HFFc6 (cell line): ENCODE measurements at places on chromosomes 13 and 19.

DNA sequence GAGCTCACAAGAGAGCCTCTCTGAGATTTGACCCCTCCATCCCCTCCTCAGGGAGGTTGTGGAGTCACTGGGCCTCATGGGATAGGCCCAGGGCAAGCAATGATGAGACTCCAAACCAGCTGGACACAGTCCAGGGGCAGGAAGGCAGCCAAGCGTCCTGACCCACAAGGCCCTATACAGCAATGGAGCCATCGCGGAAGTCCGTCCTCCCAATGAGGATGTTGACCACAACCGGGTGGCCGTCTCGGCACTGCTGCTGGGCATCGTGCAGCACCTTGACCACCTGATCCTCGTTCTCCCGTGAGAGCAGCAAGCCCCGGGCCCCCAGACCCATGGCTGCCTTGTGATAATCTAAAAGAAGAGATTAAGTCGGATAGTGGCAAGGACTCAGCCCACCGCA is 7.9 kb downstream of the SYDE1 start:
- DNase-seq, result peak; percentile 42

DNA sequence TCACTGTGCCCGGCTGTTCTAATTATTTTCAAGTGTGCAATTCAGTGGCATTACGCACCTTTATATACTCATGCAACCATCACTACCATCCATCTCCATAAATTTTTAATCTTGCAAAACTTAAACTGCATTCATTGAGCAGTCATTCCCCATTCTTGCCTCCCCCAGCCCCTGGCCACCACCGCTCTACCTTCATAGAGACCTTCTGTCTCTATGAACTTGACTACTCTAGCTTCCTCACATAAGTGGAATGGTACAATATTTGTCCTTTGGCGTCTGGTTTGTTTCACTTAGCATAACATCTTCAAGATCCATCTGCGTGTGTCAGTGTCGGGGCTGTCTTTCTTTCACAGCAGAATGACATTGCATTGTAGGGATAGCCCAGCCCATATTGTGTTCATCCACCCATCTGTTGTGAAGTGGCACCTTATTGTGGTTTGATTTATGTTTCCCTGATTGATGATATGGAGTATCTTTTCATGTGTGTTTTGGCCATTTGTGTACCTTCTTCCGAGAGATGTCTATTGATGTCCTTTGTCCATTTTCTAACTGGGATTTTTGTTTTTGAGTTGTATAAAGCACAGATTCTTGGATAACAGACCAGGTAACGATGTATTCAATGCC is 64.8 kb upstream of the FLT1 start:
- DNase-seq, result no peak

GRCh38 chr13:97188207-97188606 is 33.9 kb upstream of the MBNL2 start:
- DNase-seq, result no peak

- no peak for DNase-seq
These were observed at the start of gene LTBP4 for GRCh38 chr19:40601134-40601974. Gene LTBP4 (plus strand): TSS chr19:40601369. CDS start chr19:40601388, 19 bp downstream.

DNA sequence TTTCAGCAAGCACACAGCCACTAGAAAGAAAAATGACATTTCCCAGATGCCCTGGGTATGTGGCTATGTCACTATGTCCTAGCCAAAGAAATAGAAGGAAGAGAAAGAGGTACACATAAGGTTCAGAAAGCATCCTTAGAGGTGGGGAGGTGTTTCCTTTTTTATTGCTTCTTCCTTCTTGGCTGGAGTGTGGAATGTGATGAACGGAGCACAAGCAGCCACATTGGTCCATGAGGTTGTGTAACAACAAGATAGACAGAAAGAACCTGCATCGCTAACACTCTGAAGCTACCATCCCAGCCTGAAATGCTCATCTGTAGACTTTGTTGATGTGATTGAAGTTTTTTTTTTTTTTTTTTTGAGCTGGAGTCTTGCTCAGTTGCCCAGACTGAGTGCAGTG is 6.7 kb downstream of the SLC25A23 start:
- DNase-seq, result no peak

DNA sequence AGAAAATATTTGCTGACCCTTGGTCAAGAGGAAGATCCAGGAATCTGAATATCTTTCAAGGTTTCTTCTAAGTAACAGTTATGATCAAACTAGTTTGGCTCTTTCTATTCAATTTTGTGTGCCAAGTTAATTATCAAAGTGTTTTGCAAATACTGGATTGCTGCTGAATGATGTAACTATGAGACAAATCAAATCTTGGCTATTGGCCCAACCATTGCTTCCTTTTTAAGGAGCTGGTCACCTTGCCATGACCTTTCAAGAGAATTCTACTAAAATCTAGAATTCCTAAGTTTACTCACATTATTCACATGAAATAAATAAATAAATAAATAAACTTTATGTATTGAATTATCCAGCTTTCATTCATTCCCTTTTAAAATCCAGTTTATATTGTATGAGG is 371.8 kb downstream of the SLITRK6 start:
- DNase-seq, result no peak

- DNase-seq, result no peak
These were observed 18.4 kb downstream of the C2CD4C start for GRCh38 chr19:390386-391206.

GRCh38 chr19:34475026-34475974 is 6.3 kb upstream of the WTIP start:
- DNase-seq, result peak; percentile 89

GRCh38 chr19:19737559-19738332 is 4.8 kb upstream of the ZNF14 start:
- no peak for DNase-seq

DNA sequence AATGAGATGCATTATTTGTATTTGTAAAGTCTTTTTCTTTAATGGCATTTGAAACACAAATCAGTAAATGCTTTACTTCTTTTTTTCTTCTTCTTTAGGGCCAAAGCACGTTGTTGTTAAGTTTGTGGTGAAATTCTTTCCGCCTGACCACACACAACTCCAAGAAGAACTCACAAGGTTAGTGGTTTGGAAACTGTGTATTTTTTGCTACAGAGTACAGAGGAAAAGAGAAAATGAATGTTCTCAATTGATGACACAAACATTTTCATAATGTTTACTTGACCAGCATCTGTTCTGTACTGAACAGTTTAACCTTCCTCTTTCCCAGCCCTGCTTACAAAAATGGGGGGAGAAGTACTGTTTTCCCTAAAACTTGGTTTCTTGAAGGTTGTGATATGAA is 190.9 kb upstream of the RNF113B start:
- DNase-seq, result no peak

GRCh38 chr13:73201626-73202025 is 142.8 kb downstream of the KLF5 start:
- DNase-seq, result no peak
